ENCODE measurements at places on chromosomes 7 and 10.

DNA sequence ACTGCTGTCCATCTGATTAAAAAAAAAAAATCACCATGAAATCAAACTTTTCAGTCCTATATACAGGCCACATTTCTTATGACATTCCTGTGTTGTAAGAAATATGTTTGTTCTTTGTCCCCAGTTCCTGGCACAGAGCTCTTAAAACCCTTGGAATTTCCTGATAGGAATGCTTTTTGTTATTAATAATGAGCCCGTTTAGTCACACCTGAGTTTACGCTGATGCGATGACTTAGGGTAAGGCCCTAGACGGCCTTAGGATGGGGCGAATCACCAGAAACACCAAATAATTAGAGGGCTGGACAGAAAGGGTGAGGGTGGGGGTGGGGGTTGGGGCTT, 17.5 kb downstream of the TSPAN15 start:
- no peak for DNase-seq

- DNase-seq = no peak
Measured at GRCh38 chr10:103202319-103202718, 9.2 kb upstream of the NT5C2 start.

DNA sequence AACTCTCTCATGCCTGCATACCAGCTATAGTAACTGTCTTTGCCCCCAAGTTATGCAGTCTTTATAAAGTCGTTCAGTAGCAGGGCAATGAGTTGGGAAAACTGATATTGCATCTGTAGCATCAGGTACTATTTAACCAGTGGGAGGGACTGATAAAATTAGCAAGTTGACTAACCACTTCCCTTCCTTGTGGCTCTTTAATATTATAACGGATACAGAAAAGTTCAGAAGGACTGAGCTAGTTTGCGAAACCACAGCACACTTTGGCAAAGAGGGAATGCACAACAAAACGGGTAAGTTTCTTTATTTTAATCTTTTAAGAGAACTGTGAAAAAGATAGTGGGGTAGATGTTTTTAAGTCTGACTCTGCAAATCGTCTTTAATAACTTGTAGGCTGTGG, 205.3 kb upstream of the HDAC9 start:
- DNase-seq = no peak

DNA sequence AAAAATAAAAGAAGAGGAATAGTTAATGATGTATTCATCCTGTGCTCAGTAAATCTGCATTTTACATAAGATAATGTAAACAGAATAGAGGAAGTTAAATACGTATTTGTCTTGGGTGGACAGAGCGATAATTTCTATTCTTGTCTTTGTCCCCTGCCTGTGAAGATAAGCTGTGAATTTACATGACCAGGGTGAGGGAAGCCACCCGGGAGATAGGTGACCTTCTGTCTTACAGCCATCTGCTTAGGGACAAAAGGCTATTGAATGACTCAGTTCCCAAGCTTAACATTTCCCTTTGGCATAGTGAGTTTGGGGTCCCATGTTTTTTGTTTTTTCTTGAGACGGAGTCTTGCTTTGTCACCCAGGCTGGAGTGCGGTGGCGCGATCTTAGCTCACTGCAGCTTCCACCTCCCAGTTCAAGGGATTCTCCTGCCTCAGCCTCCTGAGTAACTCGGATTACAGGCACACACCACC, 88.7 kb upstream of the KCTD7 start:
- no peak for DNase-seq

GRCh38 chr7:96910486-96910885, 94.9 kb upstream of the DLX6 start:
- no peak for DNase-seq

- peak; percentile 76 for DNase-seq
Measured at GRCh38 chr7:28078036-28078901, 102.3 kb downstream of the JAZF1 start.

GRCh38 chr7:46494028-46494427, 573.0 kb upstream of the IGFBP3 start:
- no peak for DNase-seq

DNA sequence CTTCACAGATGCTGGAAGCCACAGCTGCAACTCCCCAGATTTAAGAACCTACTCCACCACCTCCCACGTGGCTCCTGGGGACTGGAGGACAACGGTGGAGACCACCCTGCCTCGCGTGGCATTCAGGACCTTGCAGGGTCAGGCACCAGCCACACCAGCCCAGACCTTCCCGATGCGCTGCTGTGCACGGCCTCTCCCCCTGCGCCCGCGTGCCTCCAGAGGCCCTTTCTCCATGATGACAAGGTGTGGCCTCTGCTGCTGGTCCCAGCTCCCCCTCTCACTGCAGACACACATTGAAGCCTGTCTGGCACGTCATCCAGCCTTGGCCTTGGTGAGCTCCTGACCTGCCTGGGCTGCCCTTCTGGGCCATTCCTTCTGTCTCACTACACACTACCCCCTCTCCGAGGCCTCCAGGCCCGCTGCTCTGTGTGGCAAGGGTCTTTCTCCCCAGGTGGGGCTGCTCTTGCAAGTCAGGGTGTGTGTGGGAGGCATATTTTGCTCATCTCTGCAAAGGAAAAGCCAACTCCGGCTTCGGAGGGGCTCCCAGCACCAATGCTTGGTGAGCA, 254.8 kb downstream of the MAD1L1 start:
- DNase-seq = no peak

DNA sequence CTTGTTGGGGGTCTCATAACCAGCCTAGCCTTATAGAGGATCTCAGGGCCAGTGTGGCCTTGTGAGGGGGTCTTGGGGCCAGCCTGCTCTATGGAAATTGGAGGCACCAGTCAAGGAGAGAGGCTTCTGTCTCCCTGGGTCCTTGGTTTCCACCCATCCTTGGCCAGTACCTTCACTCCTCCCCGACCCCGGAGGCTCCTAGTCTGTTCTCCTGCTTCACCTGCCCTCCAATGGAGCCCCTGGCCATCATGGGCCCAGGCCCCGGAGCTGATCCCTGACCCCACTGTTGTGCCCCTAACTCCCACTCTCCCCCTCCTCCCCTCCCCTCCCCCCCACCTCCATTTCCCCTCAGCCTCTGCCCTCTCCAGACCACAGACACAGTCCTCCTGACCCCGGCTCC, 29.7 kb downstream of the RASGEF1A start:
- no peak for DNase-seq

- no peak for DNase-seq
Measured at GRCh38 chr10:62182595-62182994, 86.0 kb downstream of the RTKN2 start.

GRCh38 chr7:158558816-158559215, 28.8 kb downstream of the PTPRN2 start:
- DNase-seq = no peak

DNA sequence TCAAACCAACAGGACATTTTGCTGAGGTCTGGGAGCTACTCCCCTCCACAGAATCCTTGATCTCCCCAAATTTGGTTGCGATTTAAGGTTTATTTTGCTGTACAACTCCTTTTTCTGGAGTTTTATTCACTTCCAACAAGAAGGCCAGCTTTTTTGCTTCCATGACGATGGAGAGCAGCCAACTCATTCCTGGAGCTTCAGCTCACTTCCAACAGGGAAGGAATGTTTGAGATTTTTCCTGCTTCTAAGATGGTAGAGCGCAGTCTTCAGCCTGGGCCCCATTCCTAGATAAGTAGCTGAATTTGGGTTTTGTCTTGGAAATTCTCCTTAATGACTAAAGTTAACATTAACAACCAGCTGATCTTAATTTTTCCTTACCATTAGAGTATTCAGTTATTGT, 30.9 kb upstream of the CREB3L2 start:
- DNase-seq = no peak

DNA sequence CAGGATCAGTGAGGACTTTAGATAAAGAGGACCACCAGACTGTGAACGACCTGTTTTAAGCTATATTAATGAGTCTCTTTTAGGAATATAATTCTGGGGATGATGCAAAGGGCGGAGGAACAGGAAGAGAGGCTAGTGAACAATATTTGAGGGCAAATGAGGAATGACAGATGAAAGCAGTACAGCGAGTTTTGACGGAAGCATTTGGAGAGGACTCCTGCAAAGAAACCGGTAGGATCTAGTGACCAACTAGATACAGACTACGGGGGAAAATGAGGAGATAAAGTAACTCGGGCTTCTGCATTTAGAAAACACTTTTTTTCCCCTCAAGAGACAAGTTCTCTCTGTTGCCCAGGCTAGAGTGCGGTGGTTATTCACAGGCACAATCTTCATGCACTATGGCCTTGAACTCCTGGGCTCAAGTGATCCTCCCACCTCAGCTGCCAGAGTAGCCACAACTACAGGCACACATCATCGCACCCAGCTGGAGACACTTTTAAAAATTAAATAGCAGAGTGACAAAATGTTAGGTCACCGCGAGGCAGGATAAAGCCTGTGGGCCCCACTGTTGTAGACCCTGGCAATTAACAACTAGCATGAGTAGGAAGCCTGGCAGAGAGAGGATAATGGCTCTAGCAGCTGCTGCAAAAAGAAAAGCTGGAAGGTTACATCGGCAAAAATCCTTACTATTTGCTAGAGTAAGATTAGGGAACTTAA, 143.2 kb downstream of the SRPK2 start:
- DNase-seq = no peak

GRCh38 chr10:3427950-3428354, 255.4 kb upstream of the PITRM1 start:
- DNase-seq = no peak

GRCh38 chr7:120807390-120807789, 50.6 kb downstream of the TSPAN12 start:
- DNase-seq = no peak

GRCh38 chr10:4018054-4018511, 233.1 kb upstream of the KLF6 start:
- no peak for DNase-seq

GRCh38 chr10:87862679-87863052, 667 bp downstream of the KLLN start:
- no peak for DNase-seq

- DNase-seq = no peak
Measured at GRCh38 chr7:55075464-55076021, 56.7 kb downstream of the EGFR start.
